Activated effector memory CD4-positive, alpha-beta T cell treated with anti-CD3 and anti-CD28 coated beads, Interleukin-2, amount 50 U/mL, for 16 hours (primary cell): ENCODE measurements at places on chromosomes 5 and 9.

DNA sequence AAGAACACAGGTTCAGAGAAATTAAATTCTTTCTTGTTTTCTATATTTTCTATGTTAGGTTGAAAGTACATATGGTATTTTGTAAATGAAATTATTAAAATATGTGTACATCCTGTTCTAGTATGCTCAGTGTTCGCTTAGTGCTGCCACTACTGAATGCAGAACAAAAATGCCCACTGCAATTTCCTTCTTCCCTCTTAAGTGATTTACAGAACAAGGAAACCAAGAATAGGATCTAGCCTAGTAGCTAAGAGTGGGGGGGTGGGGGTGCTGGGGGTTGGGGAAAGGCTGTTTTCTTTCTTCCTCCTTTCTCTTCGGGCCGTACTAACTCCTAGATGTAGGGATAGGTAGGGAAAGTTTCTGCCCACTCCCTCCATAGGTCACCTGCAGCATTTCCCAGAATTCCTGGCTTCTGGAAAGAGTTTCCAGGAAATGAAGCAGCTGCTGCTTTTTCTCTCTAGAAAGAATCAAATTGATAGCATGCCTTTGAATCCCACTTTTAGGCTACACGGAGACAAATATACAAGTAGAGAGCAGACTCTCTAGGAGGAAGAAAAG is 15.7 kb downstream of the SPATA9 start:
- DNase-seq: no peak

DNA sequence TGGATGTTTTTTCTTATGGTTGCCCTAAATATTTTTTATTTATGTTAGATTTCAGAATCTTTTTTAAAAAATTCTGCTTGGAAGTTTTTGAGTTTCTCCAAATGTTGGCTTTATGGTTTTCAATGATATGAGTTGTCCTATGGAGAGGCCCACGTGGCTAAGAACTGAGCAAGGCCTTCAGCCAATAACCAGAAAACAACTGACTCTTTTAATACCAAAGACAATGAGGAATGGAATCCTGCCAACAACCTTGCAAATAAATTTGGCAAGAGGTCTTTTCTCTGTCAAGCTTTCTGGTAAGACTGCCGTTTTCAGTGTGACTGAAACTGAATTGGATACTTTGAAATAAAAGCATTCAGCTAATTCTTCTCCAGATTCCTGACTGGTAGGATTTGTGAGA is 1740.1 kb upstream of the WWC1 start:
- no peak for DNase-seq

GRCh38 chr9:13432904-13433303 is 153.4 kb upstream of the MPDZ start:
- no peak for DNase-seq

DNA sequence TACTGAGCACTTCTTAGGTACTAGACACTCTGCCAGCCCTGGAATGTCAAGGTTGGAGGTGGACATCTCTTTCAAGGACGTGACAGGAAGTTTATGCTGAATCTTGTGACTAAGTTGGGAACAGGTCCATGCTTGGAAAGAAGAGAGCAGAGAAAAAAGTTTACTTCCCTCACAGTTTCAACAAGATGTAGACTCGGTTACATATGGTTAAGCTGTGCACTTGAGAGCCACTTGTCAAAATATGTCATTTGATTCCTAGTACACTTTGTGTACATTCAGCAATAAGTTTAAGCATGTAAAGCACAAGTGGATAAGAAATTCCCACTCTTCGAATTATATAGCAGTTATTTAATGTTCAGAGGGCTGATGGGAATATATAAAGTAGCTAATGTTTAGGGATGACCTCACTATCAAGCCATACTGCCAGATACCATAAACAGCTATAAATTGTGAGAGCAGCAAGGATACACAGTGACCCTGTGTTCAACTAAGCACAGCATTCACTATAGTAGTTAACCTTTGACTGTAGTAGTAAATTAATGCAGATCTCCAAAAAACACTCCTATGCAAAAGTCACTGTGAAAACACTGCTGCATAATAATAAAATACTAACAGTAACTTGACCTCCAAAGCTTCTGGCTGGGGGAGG is 1944.6 kb upstream of the WWC1 start:
- DNase-seq: no peak

- no peak for DNase-seq
These were observed 972.5 kb upstream of the CTNND2 start for GRCh38 chr5:12876541-12877298.

- DNase-seq: no peak
These were observed 161.3 kb upstream of the OTULINL start for GRCh38 chr5:14420101-14420811.

- no peak for DNase-seq
These were observed 116.4 kb downstream of the ZCCHC7 start for GRCh38 chr9:37236822-37237221.

GRCh38 chr5:61784341-61784740 is 452.3 kb downstream of the ZSWIM6 start:
- no peak for DNase-seq

DNA sequence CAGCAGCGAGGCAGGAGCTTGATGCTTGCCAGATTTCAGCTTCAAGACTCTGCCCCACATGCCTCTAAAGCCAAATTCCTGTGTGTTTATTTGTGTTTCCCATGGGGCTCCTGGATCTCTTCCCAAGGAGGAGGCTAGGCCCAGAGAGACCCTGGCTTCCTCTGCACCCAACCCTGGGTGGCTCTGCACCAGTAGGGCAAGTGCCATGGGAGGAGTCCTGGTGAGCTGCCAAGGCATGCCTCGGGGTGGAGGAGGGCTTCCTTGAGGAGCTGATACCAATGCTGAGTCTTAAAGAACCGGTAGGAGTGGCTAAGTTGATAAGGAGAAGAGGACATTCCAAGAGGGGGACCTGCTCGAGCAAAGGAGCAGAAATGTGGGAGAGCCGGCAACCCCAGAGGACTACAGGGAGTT is 6.8 kb upstream of the TIFAB start:
- DNase-seq: peak; percentile 45

GRCh38 chr5:68189171-68189570 is 26.4 kb upstream of the PIK3R1 start:
- no peak for DNase-seq

- DNase-seq: no peak
These were observed 237.4 kb upstream of the PRDM9 start for GRCh38 chr5:23269981-23270380.

- DNase-seq: no peak
These were observed 236.2 kb downstream of the SYK start for GRCh38 chr9:91037511-91038482.

DNA sequence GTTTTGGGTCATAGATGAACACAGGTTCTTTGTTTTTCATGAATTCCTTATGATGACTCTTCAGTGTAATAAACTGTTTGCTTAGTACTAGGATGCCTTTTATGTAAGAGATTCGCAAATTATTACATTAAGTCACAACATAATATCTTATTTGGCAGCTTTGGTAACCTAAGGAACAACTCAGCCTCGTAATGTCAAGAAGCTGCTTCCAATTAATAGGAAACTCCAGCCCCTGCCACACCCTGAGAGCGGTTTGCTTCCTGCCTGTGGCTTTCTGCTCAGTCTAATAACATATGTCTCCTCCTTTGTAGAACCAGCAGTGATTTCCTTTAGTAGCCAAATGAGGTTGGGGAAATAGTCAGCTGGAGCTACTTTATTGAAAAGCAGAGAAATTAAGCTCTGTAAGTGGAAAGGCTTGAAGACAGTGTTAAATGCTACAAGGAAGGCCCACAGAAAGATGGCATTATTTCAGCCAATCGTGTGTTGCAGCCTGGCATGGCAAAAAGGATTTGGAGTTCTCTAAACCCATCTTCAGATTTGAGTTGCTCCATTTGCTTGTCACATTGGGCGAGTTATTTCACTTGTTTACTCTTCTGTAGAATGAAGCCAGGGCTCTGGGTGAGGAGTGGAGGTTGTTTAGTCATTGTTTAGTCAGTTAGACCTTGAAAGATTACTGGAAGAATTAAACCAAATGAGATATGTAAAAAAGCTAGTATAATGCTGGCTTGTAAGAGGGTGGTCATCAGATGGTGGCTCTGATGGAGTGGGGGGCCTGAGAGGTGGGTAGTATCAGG is 54.1 kb downstream of the MTAP start:
- DNase-seq: no peak

DNA sequence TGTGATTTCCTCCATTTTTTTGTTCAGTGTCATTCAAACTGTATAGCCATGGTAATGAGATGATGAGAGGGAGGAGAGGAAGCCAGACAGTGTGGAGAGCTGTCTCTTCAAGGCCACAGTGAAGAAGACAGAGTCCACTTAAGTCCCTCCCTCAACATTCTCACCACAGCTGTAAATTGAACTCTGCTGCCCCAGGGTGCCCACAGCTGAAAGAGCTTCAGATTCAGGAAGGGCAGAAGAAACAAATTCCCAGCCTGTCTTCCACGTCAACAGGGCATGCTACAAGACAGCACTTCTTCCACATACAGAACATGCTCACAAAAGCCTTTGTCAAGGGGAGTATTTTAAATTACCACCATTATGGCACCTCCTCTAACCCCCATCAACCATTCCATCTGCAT is 100.4 kb downstream of the KLHL3 start:
- DNase-seq: no peak

DNA sequence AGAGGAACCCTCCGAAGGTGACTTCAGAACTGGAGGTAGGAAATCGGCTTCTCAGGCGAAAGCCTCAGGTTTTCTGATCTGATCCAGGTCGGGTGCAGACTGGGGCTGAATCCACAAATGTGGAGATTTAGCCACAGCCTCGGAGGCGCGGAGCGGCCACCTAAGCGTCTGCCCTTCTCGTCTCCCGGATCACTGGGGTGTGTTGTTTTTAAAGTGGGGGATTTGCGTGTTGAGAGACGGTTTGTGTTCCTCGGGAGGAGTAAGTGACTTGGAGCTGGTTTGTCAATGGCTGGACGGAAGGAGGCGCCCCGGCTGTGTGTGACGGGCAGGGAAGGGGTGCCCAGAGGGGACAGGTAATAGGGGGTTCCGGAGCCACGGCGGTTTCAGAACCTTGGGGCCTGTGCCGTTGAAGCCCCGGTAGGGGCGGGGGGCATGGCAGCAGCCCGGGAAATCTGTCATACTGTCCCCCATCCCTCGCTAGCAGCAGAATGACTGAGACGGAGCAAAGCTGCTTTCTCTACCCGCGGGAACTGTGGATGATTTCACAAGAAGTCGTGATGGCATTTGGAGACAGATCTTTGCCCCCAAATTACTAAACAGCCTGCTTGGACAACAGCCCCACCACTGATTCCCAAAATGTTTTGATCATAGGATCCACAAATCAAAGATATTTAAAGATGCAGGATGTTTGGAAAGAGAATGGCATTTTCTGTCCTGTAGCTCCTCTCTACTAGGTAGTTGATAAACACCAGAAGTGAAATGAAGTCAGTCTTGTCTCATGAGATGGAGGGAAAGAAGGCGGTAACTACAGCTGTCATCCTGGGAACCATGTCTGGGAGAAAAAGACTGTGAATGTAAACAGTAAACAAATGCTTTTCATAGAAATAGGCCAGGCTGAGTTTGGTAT is 216.5 kb downstream of the PDZD2 start:
- DNase-seq: no peak

DNA sequence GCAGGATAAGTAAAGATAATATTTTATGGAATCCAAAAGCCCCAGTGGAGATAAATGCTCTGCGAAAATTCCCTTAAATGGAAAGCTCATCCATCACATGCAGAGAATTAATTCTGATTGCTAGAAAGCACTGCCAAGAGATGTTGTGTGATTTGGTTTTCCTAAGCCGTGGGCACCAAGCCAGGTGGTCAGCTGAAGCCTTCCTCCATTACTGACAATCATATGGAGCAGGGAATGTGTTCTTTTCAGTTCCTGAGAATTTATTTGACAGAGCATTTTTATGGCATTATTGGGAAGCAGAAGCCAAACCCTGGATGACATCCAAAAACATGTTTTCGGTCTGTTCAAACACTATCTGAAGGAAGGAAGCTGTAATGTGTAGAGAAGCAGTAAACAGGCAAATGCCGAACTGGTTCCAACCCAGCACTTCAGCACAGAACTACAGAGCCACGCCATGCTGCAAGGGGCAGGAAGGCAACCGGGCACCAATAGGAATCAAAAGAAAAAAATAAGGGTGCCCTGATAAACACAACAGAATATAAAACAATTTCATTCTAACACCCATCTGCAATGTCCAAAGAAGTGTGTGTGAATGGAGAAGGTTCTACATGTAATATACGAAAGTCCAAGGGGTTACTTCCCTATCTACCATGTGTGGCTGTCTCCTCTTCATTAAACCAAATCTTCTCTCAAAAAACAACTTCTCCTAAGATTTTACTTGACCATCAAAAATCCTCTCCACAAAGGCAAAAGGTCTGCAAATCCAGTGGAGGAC is 12.3 kb downstream of the ARSB start:
- DNase-seq: no peak

DNA sequence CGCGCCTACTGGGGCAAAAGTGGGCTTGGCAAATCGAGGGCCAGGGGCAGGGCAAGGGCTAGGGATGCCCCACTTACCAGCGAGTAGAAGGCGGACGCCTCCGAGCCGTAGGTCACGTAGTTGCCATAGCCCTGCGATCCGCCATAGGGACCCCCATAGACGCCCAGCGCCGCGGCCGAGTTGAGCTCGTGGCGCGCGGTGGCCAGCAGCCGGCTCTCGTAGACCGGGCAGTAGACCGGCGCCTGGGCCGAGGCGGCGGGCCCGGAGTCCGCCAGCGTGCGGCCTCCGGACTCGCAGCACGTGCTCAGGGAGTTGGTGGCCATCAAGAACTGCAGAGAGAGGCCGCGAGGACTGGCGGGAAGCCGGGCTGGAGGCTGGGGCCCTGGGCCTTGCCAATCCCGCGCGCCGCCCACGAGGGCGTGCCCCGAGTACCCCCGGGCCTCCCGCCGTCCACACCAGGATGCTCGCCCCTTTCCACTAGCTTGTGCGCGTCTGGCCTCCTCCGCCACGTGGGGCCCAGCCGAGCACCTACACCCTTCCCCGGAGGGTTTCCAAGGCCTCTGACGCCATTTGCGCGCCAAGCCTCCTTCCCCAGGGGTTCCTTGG is 891 bp downstream of the IRX4 start:
- no peak for DNase-seq

DNA sequence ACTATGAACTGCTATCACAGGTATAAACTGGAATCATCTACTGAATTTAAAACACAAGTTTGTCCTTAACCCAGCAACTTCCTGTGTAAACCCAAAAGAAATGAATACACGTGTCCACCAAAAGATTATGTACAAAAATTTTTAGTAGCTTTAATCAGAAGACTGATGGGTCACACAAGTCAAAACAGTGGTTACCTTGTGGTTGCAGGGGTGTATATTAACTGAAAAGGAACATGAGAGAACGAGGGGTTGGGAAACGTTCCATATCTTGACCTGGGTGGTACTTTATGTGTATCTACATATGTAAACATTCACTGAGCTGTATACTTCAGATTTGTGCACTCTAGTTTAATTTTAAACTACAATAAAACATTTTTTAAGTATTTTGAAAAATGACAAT is 18.6 kb downstream of the ZDHHC21 start:
- no peak for DNase-seq

- DNase-seq: peak; percentile 24
These were observed 170.1 kb upstream of the ZNF618 start for GRCh38 chr9:113705928-113706519.

DNA sequence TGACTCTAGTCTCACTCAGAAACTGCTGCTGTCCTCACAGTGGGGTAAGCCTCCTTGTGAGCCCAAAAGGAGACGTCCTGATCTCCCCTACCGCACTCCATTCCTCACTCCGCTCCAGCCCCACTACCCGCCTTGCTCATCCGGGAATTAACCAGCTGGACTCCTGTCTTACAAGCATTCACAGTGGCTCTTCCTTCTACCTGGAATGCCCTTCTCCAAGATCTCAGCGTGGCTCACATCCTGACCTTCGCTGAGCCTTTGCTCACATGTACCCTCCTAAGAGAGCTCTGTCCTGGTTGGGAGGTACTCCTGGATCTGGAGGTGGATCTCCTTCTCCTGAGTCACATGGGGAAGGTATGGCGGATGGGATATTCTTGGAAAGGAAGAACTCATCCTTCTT is 10.7 kb upstream of the KLF9 start:
- no peak for DNase-seq
